Smooth muscle cell of trachea (primary cell): ENCODE measurements at places on chromosomes 1 and 21. TPM values are rescaled to one million over a fixed set of nuclear protein-coding genes. Genes with fewer than 3 reads are reported as not detected.

BLACAT1 gene
- under 0.01 TPM in 1 of 2 replicates, not detected in the other for total RNA-seq

ZBTB37 gene
- 7.6 and 8.6 TPM in 2 replicates for total RNA-seq

GSTM5 gene
- total RNA-seq, result 6.4 and 34.2 TPM in 2 replicates

DCST1 gene
- not detected in 2 replicates for total RNA-seq

CFAP126 gene
- total RNA-seq, result not detected in 2 replicates

GBP6 gene
- under 0.01 and 0.15 TPM in 2 replicates for total RNA-seq

WDTC1 gene
- total RNA-seq, result 25.9 and 40.0 TPM in 2 replicates

GAS5 gene
- total RNA-seq, result 325 and 387 TPM in 2 replicates

CASQ2 gene
- under 0.01 TPM in 1 of 2 replicates, not detected in the other for total RNA-seq

SMIM1 gene
- 2.8 and 8.1 TPM in 2 replicates for total RNA-seq

KPRP gene
- total RNA-seq, result not detected in 2 replicates

RIPPLY3 gene
- not detected in 2 replicates for total RNA-seq

HTR6 gene
- total RNA-seq, result under 0.01 TPM in 1 of 2 replicates, not detected in the other

ECM1 gene
- total RNA-seq, result 27.8 and 74.4 TPM in 2 replicates

HES3 gene
- not detected in 2 replicates for total RNA-seq

NTRK1 gene
- not detected in 2 replicates for total RNA-seq

CATSPERE gene
- 0.44 and 0.99 TPM in 2 replicates for total RNA-seq

TNFAIP8L2 gene
- total RNA-seq, result not detected in 2 replicates

PADI2 gene
- under 0.01 and 0.15 TPM in 2 replicates for total RNA-seq

PPIAL4G gene
- total RNA-seq, result not detected in 2 replicates

ANKRD34A gene
- 0.50 and 0.73 TPM in 2 replicates for total RNA-seq

B3GALT5 gene
- 0.15 and 0.17 TPM in 2 replicates for total RNA-seq

HUNK gene
- not detected in 2 replicates for total RNA-seq

LRRN2 gene
- total RNA-seq, result not detected in 2 replicates

COL11A1 gene
- total RNA-seq, result 2.5 and 3.3 TPM in 2 replicates

C1QA gene
- total RNA-seq, result not detected in 2 replicates

OR2AK2 gene
- not detected in 2 replicates for total RNA-seq

CAPN8 gene
- total RNA-seq, result not detected in 2 replicates

TSPAN1 gene
- total RNA-seq, result not detected in 2 replicates

LCE3D gene
- not detected in 2 replicates for total RNA-seq

LGR6 gene
- not detected in 2 replicates for total RNA-seq

RNF186 gene
- not detected in 2 replicates for total RNA-seq

CFHR5 gene
- not detected in 2 replicates for total RNA-seq

RUNX3 gene
- 0.17 TPM in 1 of 2 replicates, not detected in the other for total RNA-seq

LAMB3 gene
- total RNA-seq, result 25.5 and 42.8 TPM in 2 replicates

SYT11 gene
- 50.8 and 57.1 TPM in 2 replicates for total RNA-seq

SLC66A1 gene
- total RNA-seq, result 16.4 and 33.9 TPM in 2 replicates

JAK1 gene
- 196 and 247 TPM in 2 replicates for total RNA-seq

PRKAA2 gene
- 3.0 and 4.1 TPM in 2 replicates for total RNA-seq

KRTAP13-2 gene
- not detected in 2 replicates for total RNA-seq

UBE2J2 gene
- 48.3 and 110 TPM in 2 replicates for total RNA-seq

RNU1-2 gene
- total RNA-seq, result under 0.01 TPM in 2 replicates

AIRE gene
- under 0.01 TPM in 1 of 2 replicates, not detected in the other for total RNA-seq

PTPRU gene
- 14.4 and 42.5 TPM in 2 replicates for total RNA-seq

NTMT2 gene
- not detected in 2 replicates for total RNA-seq

COL8A2 gene
- 10.8 and 24.3 TPM in 2 replicates for total RNA-seq

LMX1A gene
- total RNA-seq, result not detected in 2 replicates

PMF1 gene
- total RNA-seq, result 23.8 and 54.4 TPM in 2 replicates
